Cardiac muscle cell (in vitro differentiated cells and primary cell): ENCODE measurements at places on chromosomes 11 and 22.
A peak's percentile ranks its signal among the peaks of the same experiment; 100 is the strongest.

DNA sequence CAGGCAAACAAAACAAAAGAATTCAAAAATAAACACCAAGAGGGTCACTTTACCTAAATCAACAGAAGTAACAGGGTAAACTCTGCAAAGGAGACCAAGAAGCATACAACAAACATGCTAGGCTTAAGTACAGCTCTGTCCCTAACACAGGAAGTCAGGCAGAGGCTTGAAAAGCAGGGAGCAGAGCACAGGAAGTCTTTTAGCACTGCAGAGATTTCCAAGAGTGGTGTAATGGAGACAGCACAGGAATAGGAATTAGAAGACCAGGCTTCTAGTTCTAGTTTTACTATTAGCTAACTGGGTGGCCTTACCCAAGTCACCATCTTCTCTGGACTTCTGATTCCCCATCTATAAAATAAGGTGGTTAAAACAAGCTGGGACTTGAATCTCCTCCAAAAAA lies 1.9 kb downstream of the RBFOX2 start:
- H3K27ac ChIP-seq: peak overlapping the region; percentile 56
- H3K36me3 ChIP-seq: no peaks in the 10 kb centered on the region
- H3K4me1 ChIP-seq: peaks cover 17% of the 10 kb centered on the region

GRCh38 chr11:105611572-105612441 lies 1.9 kb downstream of the GRIA4 start:
- peak; percentile 7 for DNase-seq
- no peak overlapping the region for H3K27ac ChIP-seq
- H3K4me3 ChIP-seq: peak overlapping the region; percentile 71
- peaks cover 39% of the 10 kb centered on the region for H3K27me3 ChIP-seq
- no peaks in the 10 kb centered on the region for H3K36me3 ChIP-seq
- H3K4me1 ChIP-seq: peaks cover 7% of the 10 kb centered on the region

- H3K27me3 ChIP-seq: no peaks in the 10 kb centered on the region
- H3K4me3 ChIP-seq: no peak overlapping the region
- no peaks in the 10 kb centered on the region for H3K4me1 ChIP-seq
- DNase-seq: no peak
- H3K36me3 ChIP-seq: no peaks in the 10 kb centered on the region
Observed at GRCh38 chr22:47065756-47066615, 303.5 kb downstream of the TBC1D22A start.

DNA sequence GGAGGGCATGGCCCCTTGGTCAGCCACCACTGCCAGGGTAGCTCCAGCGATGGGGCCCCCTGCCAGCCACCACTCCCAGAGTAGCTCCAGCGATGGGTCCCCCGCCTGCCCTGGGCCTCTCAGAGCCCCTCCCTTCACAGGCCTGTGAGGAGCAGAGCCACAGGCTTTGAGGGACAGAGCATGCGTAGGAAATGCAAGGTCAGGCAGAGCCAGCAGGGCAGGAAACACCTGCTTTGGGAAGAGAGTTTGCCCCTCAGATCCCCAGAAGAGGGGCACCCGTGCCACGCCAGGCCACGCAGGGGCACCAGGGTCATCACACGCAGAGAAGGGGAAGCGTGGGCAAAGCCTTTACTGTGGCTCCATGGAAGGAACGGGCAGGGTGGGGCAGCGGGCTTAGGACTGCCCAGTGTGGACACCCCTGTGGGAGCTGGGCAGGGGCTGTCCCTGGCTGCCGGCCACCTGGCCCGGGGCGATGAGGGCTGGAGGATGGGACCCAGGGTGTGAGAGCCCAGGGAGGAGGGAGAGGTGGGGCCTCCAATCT lies 477.8 kb downstream of the BRD1 start:
- H3K4me3 ChIP-seq: no peak overlapping the region
- H3K27me3 ChIP-seq: no peaks in the 10 kb centered on the region
- H3K36me3 ChIP-seq: no peaks in the 10 kb centered on the region
- DNase-seq: no peak

DNA sequence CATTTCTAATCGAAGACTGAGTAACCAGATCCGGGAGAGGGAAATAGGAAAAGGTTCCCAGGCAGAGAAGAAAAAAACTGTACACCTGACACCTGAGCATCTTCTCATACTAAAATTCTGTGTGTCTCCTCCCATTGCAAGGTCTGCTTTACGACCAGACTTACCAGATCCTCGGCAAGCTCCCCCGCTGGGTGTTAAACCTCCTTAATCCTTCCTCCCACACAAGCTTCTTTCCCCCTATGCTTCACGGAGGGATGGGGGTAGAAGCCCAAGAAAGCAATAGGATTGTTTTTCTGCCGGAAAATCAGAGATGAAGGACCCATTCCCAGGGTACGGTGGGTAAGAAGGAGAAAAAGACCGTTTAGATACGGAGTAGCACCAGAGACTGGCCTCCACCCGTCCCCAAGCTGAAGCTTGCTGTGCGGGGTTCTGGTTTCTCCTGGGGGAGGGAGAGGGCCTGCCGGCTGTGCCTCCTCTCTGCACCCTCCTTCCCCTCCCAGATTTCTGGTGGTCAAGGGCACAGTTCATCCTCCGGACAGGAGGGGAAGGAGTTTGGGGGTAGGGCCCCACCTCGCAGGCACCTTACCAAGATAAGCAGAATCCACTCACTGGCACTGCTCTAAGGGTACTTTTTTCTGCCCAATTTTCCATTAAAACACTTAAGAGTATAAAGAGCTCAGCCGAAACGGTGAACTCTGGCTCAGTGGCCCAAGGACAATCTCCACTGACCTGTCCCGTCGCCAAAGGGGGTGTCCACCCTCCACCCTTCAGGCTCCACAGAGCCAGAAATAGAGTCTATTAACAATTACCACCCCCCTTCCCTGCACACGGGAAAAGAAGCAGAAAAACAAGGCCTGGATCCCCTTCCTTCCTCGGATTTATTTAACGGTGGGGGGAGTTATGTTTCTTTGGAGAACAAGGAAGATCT lies 1.2 kb downstream of the TOB2 start:
- H3K27ac ChIP-seq: peak overlapping the region; percentile 97
- H3K36me3 ChIP-seq: peaks cover 5% of the 10 kb centered on the region
- H3K4me3 ChIP-seq: peak overlapping the region; percentile 99
- peaks cover 9% of the 10 kb centered on the region for H3K4me1 ChIP-seq
- no peaks in the 10 kb centered on the region for H3K27me3 ChIP-seq

DNA sequence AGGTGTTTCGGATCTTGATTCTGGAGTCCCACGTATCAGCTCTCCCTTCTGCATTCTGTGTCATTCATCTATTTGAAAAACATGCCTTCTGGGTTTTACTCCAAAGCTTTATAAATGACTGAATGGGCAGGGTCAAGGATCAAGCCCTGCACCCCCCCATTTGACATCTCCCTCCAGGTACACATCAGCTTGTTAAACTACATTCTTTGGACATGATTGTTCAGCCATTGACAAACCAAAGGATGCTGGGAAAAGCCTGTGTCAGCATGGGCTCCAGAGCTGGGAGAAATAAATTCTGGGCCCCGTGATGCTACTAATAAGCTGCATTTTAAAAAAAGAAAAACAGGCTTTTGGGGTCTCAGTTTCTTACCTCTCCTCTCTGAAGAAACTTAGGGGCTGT lies 103.7 kb downstream of the DSCAML1 start:
- H3K36me3 ChIP-seq: no peaks in the 10 kb centered on the region
- H3K4me3 ChIP-seq: no peak overlapping the region
- no peak for DNase-seq

- H3K4me1 ChIP-seq: peaks cover 7% of the 10 kb centered on the region
- H3K27ac ChIP-seq: peak overlapping the region; percentile 33
- no peak for DNase-seq
- H3K27me3 ChIP-seq: no peaks in the 10 kb centered on the region
Observed at GRCh38 chr22:40121461-40121860, 56.3 kb upstream of the TNRC6B start.

- H3K4me1 ChIP-seq: peaks cover 15% of the 10 kb centered on the region
- no peak overlapping the region for H3K27ac ChIP-seq
- no peaks in the 10 kb centered on the region for H3K36me3 ChIP-seq
- no peak for DNase-seq
Observed at GRCh38 chr22:27642104-27642800, 159.3 kb downstream of the MN1 start.

GRCh38 chr11:118908901-118909618 lies 16.7 kb downstream of the BCL9L start:
- H3K4me3 ChIP-seq: peak overlapping the region; percentile 18
- peaks cover 60% of the 10 kb centered on the region for H3K4me1 ChIP-seq
- H3K36me3 ChIP-seq: peaks cover 4% of the 10 kb centered on the region
- DNase-seq: peak; percentile 95
- H3K27ac ChIP-seq: peak overlapping the region; percentile 98
- no peaks in the 10 kb centered on the region for H3K27me3 ChIP-seq

GRCh38 chr11:32428665-32429303 lies 6.6 kb downstream of the WT1 start:
- DNase-seq: no peak
- H3K27ac ChIP-seq: no peak overlapping the region
- no peaks in the 10 kb centered on the region for H3K4me1 ChIP-seq
- no peak overlapping the region for H3K4me3 ChIP-seq

- no peaks in the 10 kb centered on the region for H3K4me1 ChIP-seq
- H3K36me3 ChIP-seq: no peaks in the 10 kb centered on the region
- no peak overlapping the region for H3K4me3 ChIP-seq
- H3K27me3 ChIP-seq: no peaks in the 10 kb centered on the region
- no peak for DNase-seq
- no peak overlapping the region for H3K27ac ChIP-seq
Observed at GRCh38 chr11:86369668-86370067, 5.0 kb upstream of the CCDC81 start.

- no peaks in the 10 kb centered on the region for H3K36me3 ChIP-seq
- no peaks in the 10 kb centered on the region for H3K4me1 ChIP-seq
- no peak overlapping the region for H3K4me3 ChIP-seq
- peak; percentile 57 for DNase-seq
- H3K27ac ChIP-seq: no peak overlapping the region
- H3K27me3 ChIP-seq: no peaks in the 10 kb centered on the region
Observed at GRCh38 chr11:23112987-23113886, 253.0 kb upstream of the CCDC179 start.

DNA sequence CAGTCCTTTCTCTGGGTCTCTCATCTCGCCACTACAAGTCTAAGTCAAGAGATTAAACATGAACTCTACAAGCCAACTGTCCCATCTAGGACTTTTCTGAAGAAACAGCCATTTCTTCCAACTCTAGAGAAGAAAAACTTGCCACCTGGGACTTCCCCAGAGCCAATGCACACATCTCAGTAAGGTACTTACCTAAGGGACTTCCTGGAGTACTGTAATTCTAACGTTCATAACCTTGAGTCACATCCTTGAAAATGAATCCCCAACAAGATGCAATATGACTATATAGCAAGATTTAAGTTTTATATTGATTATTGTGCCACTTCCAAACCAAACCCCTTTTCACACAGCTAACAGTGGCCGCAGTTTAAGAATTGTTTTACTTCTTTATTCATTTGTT lies 11.9 kb upstream of the ISX start:
- no peaks in the 10 kb centered on the region for H3K27me3 ChIP-seq
- no peak for DNase-seq
- no peak overlapping the region for H3K27ac ChIP-seq
- no peak overlapping the region for H3K4me3 ChIP-seq
- H3K36me3 ChIP-seq: no peaks in the 10 kb centered on the region

- H3K4me1 ChIP-seq: no peaks in the 10 kb centered on the region
- no peaks in the 10 kb centered on the region for H3K36me3 ChIP-seq
- peaks cover 51% of the 10 kb centered on the region for H3K27me3 ChIP-seq
- no peak overlapping the region for H3K27ac ChIP-seq
- no peak overlapping the region for H3K4me3 ChIP-seq
Observed at GRCh38 chr11:111302298-111302697, 4.0 kb downstream of the POU2AF3 start.

GRCh38 chr11:115665958-115666357 lies 161.7 kb upstream of the CADM1 start:
- H3K4me3 ChIP-seq: no peak overlapping the region
- no peak overlapping the region for H3K27ac ChIP-seq
- no peak for DNase-seq
- no peaks in the 10 kb centered on the region for H3K36me3 ChIP-seq

DNA sequence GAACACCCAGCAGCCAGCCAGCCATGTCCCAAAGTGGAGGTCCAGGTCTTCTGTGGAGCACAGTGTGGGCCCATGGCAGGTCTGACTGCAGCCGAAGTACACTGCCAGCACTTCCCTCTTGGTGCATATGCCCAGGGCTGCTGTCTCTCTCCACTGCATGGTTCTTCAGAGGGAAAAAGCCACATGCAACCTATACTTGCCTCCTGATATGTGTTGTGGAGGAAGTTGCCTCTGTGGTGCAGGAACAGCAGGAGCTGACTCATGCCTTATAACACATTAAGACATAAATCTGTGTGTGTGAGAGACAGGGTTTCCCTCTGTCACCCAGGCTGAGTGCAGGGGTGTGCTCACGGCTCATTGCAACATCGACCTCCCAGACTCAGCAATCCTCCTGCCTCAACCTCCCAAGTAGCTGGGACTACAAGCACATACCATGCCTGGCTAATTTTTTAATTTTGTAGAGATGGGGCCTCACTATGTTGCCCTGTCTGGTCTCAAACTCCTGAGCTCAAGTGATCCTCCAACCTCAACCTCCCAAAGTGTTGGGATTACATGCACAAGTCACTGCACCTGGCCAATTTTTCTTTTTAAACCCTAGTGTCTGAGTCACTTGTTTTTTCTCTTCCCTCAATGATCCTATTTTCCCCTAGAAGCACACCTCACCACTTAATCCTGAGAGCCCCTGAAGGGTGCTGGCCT lies 98.8 kb downstream of the MPPED2 start:
- H3K36me3 ChIP-seq: no peaks in the 10 kb centered on the region
- no peak overlapping the region for H3K27ac ChIP-seq
- DNase-seq: no peak
- H3K27me3 ChIP-seq: no peaks in the 10 kb centered on the region

GRCh38 chr11:31960126-31960525 lies 130.7 kb upstream of the RCN1 start:
- no peaks in the 10 kb centered on the region for H3K27me3 ChIP-seq
- no peak overlapping the region for H3K4me3 ChIP-seq
- H3K4me1 ChIP-seq: no peaks in the 10 kb centered on the region
- H3K36me3 ChIP-seq: no peaks in the 10 kb centered on the region
- no peak for DNase-seq

DNA sequence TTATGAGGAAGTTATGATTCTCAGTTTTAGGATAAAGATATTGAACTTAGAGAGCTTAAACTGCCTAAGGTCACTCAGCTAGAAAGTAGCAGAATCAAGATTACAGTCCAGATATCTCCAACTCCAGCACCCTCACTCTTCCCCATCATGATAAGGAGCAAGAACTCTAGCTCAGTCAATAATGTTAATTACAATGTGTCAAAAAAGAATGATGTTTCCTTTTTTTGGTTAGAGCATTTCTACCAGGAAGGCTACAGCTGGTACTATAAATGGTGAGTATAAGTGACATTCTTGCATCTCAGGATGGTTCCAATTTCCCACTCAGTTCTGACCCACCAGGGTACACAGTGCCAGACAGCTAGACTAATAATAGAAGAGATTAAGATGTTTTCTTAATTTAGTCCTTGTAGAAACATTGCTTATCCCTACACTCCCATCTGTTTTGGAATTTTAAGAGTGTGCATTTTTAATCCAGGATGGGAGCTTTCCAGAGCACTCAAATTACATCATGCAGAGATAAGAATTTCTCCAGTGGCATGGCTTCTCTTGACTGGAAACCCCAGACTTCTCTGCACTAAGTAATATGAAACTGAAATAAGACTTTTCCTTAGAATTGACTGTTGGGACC lies 21.6 kb upstream of the BBOX1 start:
- no peak overlapping the region for H3K4me3 ChIP-seq
- H3K27ac ChIP-seq: no peak overlapping the region
- peaks cover under 1% of the 10 kb centered on the region for H3K4me1 ChIP-seq
- H3K36me3 ChIP-seq: no peaks in the 10 kb centered on the region

- peaks cover 8% of the 10 kb centered on the region for H3K27me3 ChIP-seq
- peak; percentile 14 for DNase-seq
Observed at GRCh38 chr11:36453678-36454077, 56.4 kb downstream of the TRAF6 start.

GRCh38 chr11:117220568-117220967 lies 11.3 kb downstream of the PCSK7 start:
- DNase-seq: peak; percentile 73
- no peaks in the 10 kb centered on the region for H3K27me3 ChIP-seq
- peaks cover 27% of the 10 kb centered on the region for H3K4me1 ChIP-seq
- H3K27ac ChIP-seq: peak overlapping the region; percentile 94
